HAP-1 (cell line): ENCODE measurements at places on chromosomes 2 and 18.

- no peak for DNase-seq
Observed at GRCh38 chr2:184004948-184005672, 593.2 kb upstream of the ZNF804A start.

DNA sequence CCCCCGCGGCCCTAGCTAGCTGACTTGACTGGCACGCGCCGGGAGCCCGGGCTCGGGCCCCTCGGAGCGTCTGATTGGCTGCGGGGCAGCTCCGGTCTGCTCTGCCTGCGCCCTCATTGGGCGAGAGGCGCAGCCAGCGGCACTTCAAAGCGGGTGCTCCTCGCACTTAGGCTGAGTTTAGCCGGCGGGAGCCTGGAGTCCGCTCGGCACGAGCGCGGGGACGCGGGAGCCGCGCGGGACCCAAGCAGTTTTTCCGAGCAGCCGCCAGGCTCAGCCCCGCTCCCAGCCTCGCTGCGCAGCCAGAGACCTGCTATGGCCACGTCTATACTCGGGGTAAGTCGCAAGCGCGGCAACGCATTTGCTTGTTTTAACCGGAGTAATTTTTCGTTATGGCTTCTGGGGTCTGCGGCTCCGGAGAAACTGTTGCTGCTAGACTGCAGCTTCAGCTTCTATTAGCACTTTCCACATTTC is at the start of gene SP9:
Gene SP9, plus strand, starts transcription at position 174 of the 471 bp plus-strand sequence. Its CDS starts 139 bp downstream, at position 313.
- DNase-seq, result no peak

DNA sequence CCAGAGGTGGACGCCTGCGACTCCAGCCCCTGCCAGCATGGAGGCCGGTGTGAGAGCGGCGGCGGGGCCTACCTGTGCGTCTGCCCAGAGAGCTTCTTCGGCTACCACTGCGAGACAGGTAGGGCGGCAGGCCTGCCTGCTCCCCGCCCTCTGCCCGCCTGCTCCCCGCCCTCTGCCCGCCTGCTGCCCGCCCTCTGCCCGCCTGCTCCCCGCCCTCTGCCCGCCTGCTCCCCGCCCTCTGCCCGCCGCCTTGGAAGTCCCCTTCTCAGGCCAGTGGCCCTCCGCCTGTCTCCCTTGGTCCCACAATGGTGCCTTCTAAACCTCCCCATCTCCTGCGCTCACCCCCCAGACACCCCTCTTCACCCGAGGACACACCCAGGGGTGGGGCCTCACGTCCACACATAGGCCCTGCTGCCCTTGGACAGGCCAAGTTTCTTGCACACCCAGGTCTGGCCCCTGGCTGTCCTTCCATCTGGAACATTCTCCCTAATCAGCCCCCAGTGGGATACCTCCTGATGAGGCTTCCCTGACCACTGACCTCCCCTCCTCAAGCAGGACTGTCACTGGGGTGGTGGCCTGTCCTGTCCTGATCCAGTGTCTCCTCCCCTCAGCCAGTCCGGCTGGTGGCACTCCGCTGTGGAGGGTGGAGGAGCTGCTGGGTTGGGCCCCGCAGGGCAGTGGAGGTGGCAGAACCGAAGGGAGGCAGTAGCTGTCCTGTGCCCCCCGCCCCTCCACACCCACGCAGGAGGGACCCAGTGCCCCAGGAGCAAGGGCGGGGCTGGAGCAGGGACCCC is 37.9 kb downstream of the MTERF4 start:
- no peak for DNase-seq

GRCh38 chr2:72793798-72794440 is 31.9 kb downstream of the EXOC6B start:
- DNase-seq, result no peak

- no peak for DNase-seq
Observed at GRCh38 chr2:131148426-131148825, 43.3 kb downstream of the PLEKHB2 start.
